ENCODE measurements at places on chromosomes 12 and 14. TPM values are rescaled to one million over a fixed set of nuclear protein-coding genes. Genes with fewer than 3 reads are reported as not detected.

INHBC gene
- total RNA-seq: not detected

MOK gene
- total RNA-seq: 11.2 TPM

OR6C4 gene
- not detected for total RNA-seq

CLEC2A gene
- not detected for total RNA-seq

P2RX2 gene
- 1.2 TPM for total RNA-seq

KRT6A gene
- total RNA-seq: 1.7 TPM

POU6F1 gene
- 16.6 TPM for total RNA-seq

WSCD2 gene
- 0.81 TPM for total RNA-seq

NELL2 gene
- total RNA-seq: 19.3 TPM

ADIPOR2 gene
- 69.6 TPM for total RNA-seq

CLEC7A gene
- 30.1 TPM for total RNA-seq

DNAI7 gene
- 3.0 TPM for total RNA-seq

MYF5 gene
- total RNA-seq: not detected

CCDC38 gene
- not detected for total RNA-seq

SSPN gene
- total RNA-seq: 3.5 TPM

SLCO1B1 gene
- total RNA-seq: not detected

REM2 gene
- total RNA-seq: 1.1 TPM

RASSF8 gene
- 63.4 TPM for total RNA-seq

PHLDA1 gene
- 13.1 TPM for total RNA-seq

CCDC175 gene
- not detected for total RNA-seq

CFAP54 gene
- 3.8 TPM for total RNA-seq

SLC25A47 gene
- not detected for total RNA-seq

RAD9B gene
- total RNA-seq: 2.1 TPM

NXPH4 gene
- not detected for total RNA-seq

CD4 gene
- 38.2 TPM for total RNA-seq

PTPRQ gene
- 3.6 TPM for total RNA-seq

TAS2R50 gene
- total RNA-seq: 1.8 TPM

GPRC5A gene
- total RNA-seq: 882 TPM

WBP11 gene
- total RNA-seq: 45.0 TPM

CACNA1C gene
- total RNA-seq: 7.9 TPM

AVPR1A gene
- 0.74 TPM for total RNA-seq

CAPZA3 gene
- total RNA-seq: not detected

SMIM41 gene
- total RNA-seq: 11.5 TPM

SPPL3 gene
- 19.6 TPM for total RNA-seq

RIPK3 gene
- 92.2 TPM for total RNA-seq

ADAM21 gene
- 0.17 TPM for total RNA-seq

REC8 gene
- 35.1 TPM for total RNA-seq

SPIC gene
- total RNA-seq: 0.20 TPM

APOF gene
- not detected for total RNA-seq

PITPNM2 gene
- 17.5 TPM for total RNA-seq

TAS2R20 gene
- 5.2 TPM for total RNA-seq

SIX1 gene
- 2.1 TPM for total RNA-seq

KRT3 gene
- not detected for total RNA-seq

RNU7-1 gene
- not detected for total RNA-seq

HOXC12 gene
- not detected for total RNA-seq

NYNRIN gene
- total RNA-seq: 15.9 TPM

PDE6H gene
- not detected for total RNA-seq

KCNC2 gene
- not detected for total RNA-seq

CLBA1 gene
- 16.5 TPM for total RNA-seq

TAS2R43 gene
- total RNA-seq: 2.1 TPM

TMTC2 gene
- total RNA-seq: 21.2 TPM

E2F7 gene
- not detected for total RNA-seq

GDF3 gene
- not detected for total RNA-seq

PIWIL1 gene
- total RNA-seq: not detected

GPR162 gene
- total RNA-seq: 10.6 TPM

SRRM4 gene
- not detected for total RNA-seq

LALBA gene
- not detected for total RNA-seq

GPX2 gene
- 0.91 TPM for total RNA-seq

POTEM gene
- total RNA-seq: not detected

All from upper lobe of left lung (tissue), 6 donors.